ENCODE measurements at places on chromosomes 11 and 22.
A peak's percentile ranks its signal among the peaks of the same experiment; 100 is the strongest.

GRCh38 chr11:36729825-36730224, 131.8 kb upstream of the RAG2 start:
- DNase-seq = no peak

DNA sequence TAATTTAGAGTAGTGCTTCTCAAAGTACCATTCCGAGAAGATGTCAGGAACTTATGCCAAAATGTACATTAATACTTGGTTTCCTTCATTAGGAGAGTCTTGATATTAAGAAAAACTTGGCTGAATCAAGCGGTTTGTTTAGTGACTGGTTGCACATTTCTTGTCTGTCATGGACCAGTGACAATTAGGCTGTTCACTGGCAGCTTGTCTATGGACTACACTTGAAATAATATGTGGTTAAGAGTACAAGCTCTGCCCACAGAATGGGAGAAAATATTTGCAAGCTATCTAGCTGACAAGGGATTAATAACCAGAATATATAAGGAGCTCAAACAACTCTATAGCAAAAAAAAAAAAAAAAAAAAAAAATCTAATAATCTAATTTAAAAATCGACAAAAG, 24.6 kb downstream of the COA4 start:
- DNase-seq = no peak

DNA sequence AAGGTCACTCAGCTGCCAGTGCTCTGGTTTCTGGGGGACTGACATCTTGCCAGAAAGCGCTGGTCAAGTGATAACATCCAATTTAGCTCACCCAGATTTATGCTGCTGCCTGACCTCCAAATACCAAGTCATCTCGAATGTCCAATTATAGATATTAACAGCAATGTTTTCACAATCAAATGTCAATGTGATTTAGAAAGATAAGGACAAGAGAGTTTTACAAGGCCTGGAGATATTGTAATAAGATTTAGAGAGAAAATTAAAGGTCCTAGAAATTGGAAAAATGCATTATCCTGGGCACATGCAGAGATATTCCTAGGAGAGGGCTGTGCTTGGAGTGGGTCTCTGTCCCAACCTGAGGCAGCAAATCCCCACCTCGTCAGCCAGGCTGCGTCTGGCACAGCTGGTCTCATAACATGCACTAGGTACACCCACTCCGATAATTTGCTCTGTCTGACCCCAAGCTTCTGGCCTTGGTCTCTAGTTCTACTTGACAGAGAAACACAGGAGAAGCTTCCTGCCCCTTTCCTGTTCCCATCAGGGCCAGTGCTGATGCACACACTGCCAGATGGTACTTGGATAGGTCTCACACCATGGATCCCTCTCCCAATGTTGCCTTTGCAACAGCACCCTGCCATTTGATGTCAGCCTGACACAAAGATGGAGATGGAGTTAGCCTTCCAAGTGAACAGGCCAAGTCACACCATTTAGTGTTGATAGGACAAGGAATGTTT, 28.6 kb downstream of the USH1C start:
- no peak for DNase-seq

- DNase-seq = no peak
These were observed 291.5 kb upstream of the CCDC179 start for GRCh38 chr11:23151819-23152218.

DNA sequence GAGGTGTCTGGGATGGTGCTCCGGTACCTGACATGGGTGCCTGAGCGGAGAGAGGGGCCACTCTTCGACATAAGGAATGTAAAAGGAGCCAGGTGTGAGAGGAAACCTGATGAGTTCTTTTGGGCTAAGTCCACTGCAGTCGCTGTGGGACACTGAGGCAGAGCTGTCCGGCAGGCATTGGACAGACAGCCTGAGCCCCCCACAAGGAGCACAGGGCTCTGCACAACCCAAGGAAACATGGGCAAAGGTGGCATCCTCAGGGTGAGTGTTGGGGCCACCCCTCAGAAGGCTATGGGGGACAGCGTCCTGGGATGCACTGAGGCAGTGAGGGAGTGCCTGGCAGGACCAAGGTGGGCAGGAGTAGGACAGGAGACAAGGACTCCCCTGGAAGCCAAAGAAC, 57.7 kb upstream of the EMID1 start:
- no peak for DNase-seq

GRCh38 chr22:47171441-47172221, 409.2 kb downstream of the TBC1D22A start:
- DNase-seq = no peak

DNA sequence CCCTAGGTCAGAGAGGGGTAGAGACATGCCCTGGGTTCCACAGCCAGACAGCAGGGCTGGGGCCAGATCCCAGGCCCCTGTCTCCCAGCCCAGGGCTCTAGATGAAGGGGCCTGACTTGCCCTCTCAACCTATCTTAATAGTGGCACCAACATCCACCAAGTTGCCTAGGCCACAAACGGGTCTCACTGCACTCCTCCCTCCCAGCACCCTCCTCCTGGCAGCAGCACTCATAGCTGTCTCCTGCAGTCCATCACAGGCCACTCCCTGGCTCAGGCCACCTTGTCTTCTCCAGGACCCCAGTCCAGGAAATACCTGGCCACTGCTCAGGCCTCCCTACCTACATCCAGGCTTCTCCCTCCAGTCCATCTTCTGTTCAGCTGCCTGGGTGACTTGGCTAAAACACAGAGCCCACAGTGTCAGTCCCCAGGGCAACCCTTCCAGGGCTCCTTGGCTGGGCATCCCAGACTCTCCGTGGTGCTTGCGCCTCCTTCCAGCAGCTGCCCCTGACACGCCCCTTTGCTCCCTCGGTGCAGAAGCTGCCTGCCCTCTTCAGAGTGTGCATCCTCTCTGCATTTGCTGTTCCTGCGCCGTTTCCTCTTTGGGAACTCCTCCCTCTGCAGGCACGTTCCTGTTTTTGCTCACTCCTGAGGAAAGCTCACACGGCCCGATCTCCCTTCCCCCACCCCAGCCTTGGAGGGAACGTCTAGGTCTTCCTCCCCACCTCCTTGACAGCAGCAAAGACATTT, 40.5 kb downstream of the LRRC32 start:
- DNase-seq = peak; percentile 24

- no peak for DNase-seq
These were observed 2.7 kb downstream of the CAPN5 start for GRCh38 chr11:77069336-77069968.

GRCh38 chr11:43579171-43579918, 101.2 kb upstream of the HSD17B12 start:
- no peak for DNase-seq

GRCh38 chr11:555780-556661, 4.5 kb downstream of the LMNTD2 start:
- no peak for DNase-seq

DNA sequence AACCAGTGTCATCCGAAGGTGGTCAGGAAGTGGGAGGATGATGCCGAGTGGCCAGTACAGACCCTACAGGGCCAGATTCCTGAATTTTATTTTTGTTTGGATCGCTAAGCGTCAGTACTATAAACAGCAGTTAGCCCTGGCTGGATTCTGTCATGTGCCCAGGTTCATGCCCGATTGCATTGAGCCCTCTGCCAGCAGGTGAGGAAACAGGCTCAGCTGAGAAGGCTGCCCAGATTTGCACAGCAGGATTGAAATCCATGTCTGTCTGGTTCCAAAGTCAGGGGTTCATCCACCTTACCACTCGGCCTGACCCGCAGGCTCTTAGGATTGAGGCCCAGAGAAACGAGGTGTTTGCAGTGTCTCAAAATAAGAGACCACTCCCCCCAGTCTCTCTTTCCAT, 9.1 kb upstream of the TBC1D22A start:
- no peak for DNase-seq

Data from CD4-positive, alpha-beta T cell treated with Interleukin-10 for 1 hour (primary cell).